ENCODE measurements at places on chromosomes 13 and 19.

DNA sequence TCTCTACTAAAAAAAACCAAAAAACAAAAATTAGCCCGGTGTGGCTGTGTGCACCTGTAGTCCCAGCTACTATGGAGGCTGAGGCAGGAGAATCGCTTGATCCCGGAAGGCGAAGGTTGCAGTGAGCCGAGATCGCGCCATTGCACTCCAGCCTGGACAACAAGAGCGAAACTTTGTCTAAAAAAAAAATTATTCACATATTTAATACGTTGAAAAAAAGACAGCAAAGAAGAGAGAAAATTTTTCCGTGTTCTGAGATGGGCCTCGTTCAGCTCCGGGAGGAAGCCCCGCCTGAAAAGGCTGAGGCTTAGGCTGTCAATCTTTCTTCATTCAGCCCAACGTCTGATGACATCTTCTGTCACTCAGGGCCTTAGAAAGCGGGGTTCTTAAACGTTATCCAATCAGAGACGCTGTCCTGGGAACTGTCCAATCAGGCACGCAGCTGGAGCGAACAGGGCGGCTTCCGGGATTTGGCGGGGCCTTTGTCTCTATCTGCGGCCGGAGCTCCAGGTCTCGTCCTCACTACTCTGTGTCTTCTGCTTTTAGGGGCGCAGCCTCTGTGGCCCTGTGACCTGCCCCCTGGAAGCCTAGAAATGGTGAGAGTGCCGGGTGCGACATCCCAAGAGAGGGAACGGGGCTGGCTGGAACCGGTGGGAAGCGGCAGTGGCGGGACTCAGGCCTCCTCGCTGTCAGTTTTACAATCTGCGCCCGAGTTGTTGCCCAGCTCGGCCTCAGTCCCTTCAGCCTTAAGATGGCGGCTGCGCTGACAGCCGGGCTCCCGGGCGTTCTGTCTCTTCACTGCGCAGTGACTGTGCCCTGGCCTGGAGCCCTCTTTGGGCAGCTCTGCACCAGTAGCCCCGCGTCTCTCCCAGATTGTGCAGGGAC lies at the start of gene ZNF726:
ZNF726 (plus strand) TSS at position 485 of the 885 bp plus-strand sequence; CDS start at position 594, 109 bp downstream.
- peak; percentile 94 for DNase-seq

GRCh38 chr19:14786421-14786851 lies 8.1 kb upstream of the ADGRE2 start:
- no peak for DNase-seq

DNA sequence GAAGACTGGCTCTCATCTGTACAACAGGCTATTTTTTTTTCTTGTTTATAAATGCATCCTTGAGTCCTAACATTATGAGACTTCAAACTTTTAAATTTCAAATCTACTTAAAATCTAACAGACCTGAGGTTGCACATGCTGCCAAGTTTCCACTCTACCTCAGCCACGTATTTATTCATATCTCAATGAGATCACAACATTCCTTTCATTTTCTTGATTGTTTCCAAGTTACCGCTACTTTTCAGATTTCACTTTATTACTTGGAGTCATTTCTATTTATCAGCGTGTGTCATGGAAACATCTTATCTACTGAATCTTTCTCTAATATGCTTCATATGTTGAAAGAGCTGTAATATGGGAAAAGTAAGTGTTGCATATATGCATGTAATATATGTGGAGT lies 1257.5 kb upstream of the ATXN8OS start:
- no peak for DNase-seq

DNA sequence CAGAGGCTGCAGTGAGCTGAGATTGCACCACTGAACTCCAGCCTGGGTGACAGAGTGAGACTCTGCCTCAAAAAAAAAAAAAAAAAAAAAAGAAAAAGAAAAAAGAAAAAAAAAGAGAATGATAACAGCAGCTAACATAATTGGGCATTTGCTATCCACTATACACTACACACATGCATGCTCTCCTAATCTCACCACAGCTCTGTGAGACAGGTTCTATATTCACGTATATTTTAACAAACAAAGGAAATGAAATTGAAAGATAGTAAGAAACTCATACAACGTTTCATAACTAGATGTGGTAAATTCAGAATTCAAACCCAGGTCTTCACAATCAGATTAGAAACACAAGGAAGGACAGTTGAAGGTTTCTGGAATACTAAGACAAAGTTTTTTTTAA lies 265.7 kb downstream of the DIAPH3 start:
- no peak for DNase-seq

GRCh38 chr13:102212729-102213128 lies 189.1 kb downstream of the FGF14 start:
- no peak for DNase-seq

GRCh38 chr13:97196340-97196739 lies 25.8 kb upstream of the MBNL2 start:
- no peak for DNase-seq

DNA sequence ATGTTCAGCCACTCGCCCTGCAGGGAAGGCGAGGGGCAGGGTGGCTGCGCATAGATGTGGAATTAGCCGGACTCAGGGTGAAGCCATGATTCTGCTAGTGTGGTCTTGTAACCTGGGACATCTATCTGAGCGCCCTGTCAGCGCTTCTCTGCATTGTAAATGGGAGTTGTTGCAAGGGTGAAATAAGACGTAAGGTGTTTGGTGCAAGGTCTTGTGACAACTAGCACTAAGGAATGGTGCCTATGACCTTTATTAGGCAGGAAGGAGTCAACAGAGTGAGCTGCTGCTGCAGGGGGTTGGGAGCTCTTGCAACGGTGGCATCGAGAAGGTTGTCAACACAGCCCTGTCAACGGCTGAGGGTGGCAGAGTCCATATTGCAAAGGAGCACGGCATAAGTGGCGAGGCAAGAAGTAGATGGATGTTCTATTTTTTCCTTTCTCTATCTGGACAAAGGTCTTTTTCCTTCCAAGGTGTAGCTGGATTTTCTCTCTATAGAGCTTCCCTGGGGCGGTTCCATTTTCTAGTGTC lies 49.3 kb downstream of the IRS2 start:
- DNase-seq: no peak

DNA sequence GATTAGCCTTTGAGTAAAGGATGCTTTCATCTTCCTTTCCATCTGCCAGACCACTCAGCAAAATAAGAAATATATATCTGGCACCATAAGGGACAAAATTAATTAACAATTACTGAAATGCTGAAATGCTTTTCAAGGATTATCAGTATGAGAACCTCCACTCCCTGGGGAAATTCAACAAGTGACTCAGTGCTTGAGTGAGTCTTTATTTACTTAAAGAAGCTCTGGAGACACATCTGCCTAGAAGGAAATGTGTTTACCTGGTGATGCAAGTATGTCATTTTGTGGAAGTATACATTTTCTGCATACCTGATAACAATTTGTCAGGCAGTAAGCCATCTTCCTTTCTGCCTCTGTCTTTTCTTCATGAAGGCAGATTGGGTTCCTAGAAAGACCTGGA lies 23.4 kb downstream of the ZNF560 start:
- no peak for DNase-seq

DNA sequence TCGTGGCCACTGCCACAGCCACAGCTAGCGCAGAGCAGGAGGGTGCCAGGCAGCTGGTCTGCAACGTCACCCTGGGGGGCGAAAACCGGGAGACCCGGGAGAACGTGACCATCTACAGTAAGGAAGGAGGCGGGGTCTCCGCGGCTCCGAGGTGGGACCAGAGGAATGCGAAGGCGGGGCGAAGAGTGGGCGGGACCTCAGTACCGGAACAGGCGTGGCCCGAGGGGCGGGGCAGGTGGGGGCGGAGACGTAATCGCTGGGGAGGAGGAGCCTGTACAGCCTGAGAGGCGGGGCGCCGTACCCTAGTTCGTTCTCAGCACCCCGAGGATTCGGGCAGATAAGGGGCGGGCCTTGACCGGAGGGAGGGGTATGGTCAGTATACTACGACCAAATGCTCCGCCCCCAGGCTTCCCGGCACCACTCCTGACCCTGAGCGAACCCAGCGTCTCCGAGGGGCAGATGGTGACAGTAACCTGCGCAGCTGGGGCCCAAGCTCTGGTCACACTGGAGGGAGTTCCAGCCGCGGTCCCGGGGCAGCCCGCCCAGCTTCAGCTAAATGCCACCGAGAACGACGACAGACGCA lies 2.5 kb downstream of the ICAM5 start:
- peak; percentile 75 for DNase-seq

GRCh38 chr19:37594982-37595382 lies 306 bp downstream of the ZNF540 start:
- peak; percentile 83 for DNase-seq

DNA sequence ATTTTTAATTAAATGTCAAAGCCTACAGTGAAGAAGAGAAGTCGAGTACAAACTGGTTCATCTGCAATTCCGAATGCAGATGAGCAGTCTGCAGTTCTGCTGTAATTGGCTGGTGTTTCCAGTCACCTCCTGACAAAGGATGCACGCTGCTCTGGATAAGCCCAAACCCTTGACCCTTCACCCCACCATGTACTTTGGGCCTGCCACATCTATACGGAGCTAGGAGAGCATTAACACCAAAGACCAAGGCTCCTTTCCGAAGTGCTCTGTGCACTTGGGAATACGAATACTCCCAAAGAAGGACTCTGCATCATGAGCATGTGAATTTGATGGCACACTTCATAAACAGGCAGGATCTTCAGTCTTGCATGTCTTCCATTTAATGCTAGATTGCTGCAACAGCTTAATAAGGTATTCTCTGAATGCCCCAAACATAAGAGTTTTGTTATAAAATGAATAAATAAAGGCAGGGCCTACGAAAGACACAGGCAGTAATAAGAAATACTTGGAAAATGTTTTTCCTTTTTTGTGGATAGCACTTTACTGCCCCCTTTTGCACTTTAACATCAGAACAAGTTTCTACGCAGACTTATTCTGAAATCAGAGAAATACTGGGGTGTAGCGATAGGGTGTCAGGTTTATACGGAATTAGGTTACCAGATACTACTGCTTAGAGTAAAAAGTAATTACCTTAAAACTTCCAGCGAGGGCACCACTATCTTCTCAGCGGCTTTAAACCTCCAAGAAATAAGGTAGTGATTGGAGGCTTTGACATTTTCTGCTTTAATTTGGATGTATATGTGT lies 15.0 kb downstream of the EFNB2 start:
- DNase-seq: no peak

Data from CD4-positive, alpha-beta T cell treated with Interleukin-21 for 1 hour (primary cell).